NCI-H510A treated with DMSO at 0.1 percent for 48 hours (cell line): ENCODE measurements at places on chromosomes 5 and 9.

DNA sequence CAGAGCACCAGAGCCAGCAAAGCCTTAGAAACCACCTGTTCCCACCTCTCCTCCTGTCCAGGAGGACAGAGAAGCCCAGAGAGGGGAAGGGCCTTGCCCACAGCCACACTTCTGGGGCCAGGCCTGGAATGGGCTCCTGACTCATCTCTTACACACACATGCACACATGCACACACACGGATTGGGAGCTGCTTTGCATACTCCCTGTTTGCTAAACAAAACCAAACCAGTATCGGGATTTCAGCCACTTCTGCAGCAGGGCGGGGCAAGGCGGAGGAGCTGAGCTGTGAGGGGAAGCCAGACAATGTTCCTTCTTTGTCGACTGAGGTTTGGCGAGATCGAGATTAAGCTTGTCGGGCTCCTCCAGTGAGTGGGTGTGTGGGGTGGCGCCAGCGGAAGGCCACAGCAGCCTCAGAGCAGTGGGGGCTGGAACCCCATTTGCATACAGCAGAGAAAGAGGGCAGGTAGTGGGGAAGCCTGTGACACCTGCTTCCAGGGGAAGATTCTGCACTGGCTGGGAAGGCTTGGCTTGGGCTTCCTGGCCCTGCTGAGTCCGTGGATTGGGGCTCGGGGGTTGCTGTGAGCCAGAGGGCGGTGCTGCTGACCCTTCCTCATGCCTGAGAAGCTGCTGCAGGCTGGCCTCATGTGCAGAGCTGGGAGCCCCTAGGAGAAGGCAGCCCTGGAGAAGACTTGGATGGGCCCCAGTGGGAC, 16.1 kb downstream of the GFI1B start:
- peak; percentile 17 for DNase-seq

DNA sequence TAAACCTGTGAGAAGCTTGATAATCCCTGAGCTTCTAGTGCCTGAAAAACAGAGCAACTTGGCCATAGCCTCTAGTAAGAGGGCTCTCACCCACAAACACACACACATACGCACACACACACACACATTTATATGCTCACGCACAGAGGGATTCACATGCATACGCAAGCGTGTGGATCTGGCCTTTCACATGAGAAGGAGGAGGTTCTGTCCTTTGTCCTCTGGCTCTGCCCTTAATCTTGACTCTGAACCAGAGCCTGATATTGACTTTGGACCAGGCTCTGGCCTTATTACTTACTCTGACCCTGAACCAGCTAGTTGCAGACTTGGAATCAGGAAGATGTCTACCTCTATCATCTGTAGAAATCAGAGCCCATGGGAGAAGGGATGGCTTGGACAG, 10.0 kb upstream of the P4HA2 start:
- no peak for DNase-seq

DNA sequence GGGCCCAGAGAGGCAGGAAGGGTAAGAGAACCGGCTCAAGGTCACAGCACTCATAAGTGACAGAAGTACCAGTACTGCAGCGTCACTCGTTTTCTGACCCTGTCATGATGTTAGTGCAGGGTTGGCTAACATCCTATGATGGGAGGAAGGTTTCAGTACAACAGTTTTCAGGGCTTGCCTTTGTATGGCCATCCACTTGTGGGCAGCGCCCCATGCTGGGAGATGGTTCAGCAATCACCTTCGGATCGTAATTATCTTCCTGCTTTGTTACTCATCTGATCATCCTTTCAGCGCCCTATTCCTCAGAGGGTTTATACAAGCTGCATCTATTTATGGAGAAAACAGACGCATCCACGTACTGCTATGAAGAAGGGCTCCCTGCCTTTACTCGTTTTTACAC, 2.4 kb downstream of the MAP1B start:
- peak; percentile 22 for DNase-seq

GRCh38 chr9:116797276-116797675, 110.2 kb downstream of the TRIM32 start:
- no peak for DNase-seq

DNA sequence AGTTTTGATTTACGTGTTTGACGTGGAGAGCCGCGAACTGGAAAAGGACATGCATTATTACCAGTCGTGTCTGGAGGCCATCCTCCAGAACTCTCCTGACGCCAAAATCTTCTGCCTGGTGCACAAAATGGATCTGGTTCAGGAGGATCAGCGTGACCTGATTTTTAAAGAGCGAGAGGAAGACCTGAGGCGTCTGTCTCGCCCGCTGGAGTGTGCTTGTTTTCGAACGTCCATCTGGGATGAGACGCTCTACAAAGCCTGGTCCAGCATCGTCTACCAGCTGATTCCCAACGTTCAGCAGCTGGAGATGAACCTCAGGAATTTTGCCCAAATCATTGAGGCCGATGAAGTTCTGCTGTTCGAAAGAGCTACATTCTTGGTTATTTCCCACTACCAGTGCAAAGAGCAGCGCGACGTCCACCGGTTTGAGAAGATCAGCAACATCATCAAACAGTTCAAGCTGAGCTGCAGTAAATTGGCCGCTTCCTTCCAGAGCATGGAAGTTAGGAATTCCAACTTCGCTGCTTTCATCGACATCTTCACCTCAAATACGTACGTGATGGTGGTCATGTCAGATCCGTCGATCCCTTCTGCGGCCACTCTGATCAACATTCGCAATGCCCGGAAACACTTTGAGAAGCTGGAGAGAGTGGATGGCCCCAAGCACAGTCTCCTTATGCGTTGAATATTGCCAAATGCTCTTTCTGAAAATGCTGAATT, 850 bp downstream of the RRAGA start:
- DNase-seq = no peak

GRCh38 chr9:133006731-133007352, 24.0 kb upstream of the GTF3C5 start:
- DNase-seq = no peak

- no peak for DNase-seq
Measured at GRCh38 chr5:3428334-3428733, 167.3 kb upstream of the IRX1 start.

- DNase-seq = no peak
Measured at GRCh38 chr5:32159328-32160072, 14.6 kb downstream of the GOLPH3 start.

GRCh38 chr5:106454050-106454449, 1216.7 kb downstream of the EFNA5 start:
- no peak for DNase-seq

GRCh38 chr9:88303721-88304451, 84.4 kb upstream of the SPIN1 start:
- no peak for DNase-seq

DNA sequence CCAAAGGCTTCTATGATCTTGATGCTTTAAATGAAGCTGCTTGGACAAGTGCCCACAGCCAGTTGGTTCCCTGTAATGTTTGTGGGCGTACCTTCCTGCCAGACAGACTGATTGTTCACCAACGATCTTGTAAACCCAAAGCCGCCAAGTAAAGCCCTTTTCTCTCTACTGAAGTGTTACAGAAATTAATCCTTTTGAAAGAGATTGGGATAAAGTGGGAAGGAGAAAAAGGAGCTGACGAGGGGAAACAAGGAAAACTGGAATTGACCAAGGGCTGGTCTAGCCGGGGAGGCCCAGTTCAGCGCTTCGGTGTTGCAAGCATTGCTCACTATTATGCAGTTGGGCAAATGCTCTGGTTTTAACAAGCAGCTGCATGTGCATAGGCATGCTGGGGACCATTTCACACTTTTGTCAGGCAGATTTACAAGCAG, 53.2 kb downstream of the ZNF474 start:
- no peak for DNase-seq

GRCh38 chr9:114003758-114004157, 74.3 kb downstream of the AMBP start:
- DNase-seq = no peak

GRCh38 chr9:20353931-20354652, 268.2 kb downstream of the MLLT3 start:
- no peak for DNase-seq

DNA sequence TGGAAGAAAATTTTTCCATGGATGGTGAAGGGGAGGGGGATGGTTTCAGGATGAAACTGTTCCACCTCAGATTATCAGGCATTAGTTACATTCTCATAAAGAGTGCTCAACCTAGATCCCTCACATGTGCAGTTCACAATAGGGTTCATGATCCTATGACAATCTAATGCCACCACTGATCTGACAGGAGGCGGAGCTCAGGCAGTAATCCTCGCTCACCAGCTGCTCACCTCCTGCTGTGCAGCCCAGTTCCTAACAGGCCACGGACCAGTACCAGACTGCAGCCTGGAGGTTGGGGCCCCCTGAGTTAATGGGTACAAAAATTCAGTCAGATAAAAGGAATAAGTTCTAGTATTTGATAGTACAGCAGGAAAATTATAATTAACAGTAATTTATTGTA, 337.2 kb downstream of the NPR3 start:
- no peak for DNase-seq

DNA sequence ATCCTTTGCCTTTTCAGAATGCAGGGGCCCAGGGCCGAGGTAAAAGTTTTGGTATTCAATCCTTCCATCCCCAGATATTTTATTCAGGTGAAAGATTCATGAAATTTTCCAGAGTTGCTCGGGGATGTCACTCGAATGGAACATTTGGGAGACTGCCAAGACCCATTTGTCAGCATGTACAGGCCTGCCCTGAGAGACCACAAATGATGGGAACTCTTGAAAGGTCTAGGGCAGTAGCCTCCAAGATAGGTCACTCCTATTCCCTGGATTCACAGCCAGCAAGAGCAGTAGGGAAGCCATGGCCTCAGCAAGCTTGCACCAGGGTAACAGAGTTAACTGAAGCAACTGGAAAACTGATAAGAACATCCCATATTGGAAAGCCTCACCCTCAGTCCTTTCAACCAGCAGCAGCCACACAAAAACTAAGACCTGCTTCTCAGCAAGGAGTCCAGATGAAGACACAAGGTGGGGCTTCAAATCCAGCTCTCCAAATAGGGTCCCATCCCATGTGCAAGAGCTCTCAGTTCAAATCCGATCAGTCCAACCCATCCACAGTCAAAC, 12.5 kb downstream of the CARD6 start:
- DNase-seq = no peak
